Right forelimb (tissue), 1 donor: ENCODE measurements at places on chromosomes 3 and 15.

DNA sequence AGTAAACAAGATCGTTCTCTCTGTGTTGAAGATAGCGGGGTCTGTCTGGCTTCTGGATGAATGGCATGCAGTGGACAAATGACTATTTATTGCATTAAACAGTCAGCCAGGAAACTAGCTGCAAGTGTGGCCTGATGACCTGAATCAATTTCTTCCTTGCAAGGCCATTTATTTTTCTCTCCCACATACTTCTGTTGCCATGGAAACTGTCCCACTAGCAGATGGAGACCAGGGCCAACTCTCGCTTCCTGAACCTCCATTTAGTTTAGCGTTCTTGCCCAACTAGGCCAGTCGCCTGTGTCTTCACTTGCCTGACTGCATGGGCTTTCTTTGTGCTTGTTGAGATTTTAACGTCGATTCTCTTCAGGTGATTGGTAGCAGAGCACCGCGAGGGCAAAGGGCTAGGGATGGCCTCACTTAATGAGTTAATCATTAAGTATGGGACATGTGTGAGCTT is 27.6 kb downstream of the LMCD1 start:
- no peak for DNase-seq

GRCh38 chr15:48176112-48176511 is 2.0 kb downstream of the MYEF2 start:
- DNase-seq: no peak

DNA sequence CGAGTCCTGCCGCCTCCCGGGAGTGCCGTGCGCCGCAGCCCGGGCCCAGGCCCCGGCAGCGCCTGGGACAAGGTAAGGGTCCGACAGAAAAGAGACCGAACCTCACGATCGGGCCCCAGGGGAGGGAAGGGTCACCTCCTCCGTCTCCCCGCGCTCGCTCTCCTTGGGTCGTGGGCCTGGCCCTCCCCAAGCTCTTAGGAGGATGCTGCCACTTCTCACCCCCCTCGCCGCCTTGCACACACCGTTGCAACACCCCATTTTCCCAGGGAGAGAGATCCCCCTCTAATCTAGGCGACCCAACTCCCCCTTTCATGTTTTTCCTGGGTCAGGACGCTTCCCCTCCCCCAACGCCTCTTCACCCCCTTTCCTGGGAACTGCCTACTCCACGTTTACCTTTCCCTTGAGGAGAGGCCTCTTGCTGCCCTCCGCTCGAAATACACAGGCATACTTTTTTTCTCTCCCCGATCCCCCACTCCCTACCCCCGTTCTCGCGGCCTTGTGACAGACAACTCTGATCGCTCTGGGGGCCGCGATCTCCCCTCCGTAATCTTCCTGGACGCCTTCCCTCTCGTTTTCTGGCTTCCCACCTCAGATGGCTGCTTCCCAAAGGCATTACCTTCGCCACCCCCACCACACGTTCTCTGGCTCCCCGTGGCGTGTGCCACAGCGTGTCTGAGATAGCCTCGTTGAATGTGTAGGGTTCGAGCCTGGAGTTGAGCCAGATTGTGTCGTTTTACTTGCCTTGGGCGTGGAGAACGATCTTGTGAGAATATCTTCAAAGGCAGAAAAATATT is 688 bp downstream of the SETD5 start:
- DNase-seq: peak; percentile 75

DNA sequence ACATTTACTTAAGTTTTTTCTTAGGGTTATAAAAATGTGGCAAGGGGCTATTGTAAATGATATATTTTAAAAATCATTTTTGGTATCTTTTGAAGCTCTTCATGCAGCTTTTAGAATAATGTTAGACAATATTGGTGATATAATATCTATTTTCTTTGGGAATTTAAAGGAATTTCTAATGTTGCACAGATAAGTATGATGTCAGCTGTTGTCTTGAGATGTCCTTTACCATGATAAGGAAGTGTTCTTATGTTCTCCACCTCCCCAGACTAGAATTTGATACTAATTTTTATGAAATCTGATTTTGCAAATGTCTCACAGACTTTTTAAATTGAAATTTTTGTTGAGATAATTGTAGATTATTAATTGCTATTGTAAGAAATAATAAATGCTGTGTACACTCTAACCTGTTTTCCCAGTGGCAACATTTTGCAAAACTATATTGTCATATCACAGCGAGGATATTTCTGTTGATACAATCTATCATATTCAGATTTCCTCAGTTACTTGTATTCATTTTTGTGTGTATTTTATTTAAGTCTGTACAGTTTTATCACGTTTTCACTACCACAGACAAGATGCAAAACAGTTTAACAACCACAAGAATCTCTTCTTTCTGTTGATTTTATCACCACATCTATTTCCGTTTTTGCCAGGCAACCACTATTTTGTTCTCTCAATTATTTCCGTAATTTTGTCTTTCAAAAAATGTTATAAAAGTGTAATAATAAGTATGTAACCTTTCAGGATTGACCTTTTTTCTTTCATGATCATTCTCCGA is 55.4 kb downstream of the SPRED1 start:
- DNase-seq: no peak

DNA sequence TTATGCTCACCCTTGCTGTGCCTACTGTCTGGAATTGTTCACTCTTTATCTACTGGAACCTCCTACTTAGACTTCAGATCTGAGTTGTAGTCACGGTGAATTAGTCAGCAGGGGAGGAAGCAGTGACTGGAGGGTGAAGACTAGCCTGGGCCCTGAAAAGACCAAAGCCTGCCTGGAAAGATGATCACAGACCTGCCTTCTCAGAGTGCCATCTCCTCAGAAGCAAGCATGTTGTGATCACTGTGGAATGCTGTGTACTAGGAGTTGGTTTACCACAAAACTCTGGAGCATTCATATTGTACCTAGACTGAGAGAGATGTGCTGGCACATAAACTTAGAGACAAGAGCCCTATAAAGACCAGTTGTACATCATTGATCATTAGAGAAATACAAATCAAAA is 100.7 kb upstream of the SCN10A start:
- DNase-seq: no peak

- peak; percentile 53 for DNase-seq
Measured at GRCh38 chr15:57235873-57236272, 140.4 kb upstream of the CGNL1 start.

- DNase-seq: no peak
Measured at GRCh38 chr3:122668930-122669730, 11.5 kb upstream of the PARP14 start.

DNA sequence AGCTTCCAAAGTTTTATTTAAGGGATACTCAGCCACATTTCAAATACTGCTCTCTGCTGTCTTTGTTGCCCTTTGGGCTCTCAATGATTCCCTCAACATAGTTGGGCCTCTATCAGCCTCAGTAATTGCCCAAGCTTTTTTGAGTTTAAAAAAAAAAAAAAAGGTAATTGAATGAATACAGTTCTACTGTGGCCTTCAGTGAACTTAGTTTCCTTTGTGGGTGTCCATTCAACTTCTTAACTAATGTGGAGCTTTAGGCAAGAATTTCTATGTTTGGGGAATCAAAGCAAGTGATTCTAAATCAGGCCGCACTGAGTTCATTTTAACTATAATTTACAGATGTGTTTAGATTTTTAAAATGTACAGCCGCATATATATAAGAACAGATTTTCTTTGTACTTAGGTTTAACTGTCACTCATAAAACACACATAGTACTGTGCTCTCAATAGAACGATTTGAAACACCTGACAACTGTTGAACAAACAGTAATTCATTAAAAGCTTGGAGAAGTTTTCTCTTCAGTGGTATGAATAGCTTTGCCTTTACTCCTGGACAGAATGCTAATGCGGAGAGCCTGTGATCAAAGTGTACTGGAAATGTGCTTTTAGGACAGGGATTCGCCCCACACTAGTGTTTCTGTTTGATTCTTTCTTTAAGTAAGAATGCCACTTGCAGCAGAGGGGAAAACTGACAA is 844.9 kb upstream of the SEMA6D start:
- no peak for DNase-seq

DNA sequence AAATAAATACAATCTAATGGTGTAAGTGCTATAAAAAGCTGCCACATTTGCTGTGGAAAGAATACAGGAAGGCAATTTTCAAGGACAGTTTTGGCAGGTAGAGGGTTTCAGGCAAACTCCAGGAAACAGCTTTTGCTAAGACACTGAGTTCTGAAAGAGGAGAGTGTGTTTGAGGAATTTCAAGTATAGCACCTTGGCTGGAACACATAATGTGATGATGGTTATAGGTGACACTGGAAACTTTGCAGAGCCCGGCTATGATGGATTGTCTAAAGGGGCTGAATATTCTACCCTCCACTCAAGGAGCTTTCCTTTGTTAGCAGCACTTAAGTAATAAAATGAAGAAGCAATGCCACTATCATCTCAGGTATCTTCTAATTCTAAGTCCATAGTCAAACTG is 209.4 kb upstream of the TGFBR2 start:
- DNase-seq: no peak

DNA sequence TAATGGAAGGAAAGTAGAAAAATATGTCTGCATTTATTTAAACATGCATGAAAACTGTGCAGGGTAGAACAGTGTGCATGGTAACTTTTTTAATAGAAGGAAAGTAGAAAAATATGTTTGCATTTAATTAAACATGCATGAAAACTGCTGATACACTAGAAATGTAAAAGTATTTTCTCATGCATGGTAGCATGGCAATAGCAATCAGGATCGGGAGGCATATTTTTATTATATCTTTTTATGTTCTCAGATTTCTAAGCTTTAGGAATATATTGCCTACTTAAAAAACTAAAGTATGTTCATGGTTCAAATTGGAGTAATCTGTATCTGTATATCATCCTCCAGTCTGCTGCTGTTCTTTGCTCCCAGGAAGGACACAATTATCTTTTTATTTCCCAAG is 1468.9 kb upstream of the GBE1 start:
- no peak for DNase-seq

- DNase-seq: no peak
Measured at GRCh38 chr3:74009961-74010844, 385.5 kb upstream of the PDZRN3 start.

DNA sequence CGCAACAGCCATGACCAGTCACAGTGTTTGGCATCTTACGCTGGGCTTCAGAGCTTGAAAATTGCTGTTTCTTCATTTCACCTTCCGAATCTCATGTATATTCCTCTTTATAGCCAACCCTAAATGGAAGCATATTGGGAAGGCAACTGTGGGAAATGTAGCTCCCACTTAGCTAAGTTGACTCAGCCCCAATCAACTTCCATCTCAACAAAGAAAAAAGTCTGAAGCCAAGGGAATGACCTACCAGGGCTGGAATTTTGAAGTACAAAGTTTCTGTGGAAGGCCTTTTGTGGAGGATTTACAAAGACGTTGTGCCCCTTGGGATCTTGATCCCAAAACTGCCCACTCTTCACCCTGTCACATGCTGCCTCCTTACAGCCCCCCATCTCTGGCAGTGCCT is 85.2 kb upstream of the OXTR start:
- no peak for DNase-seq

GRCh38 chr3:55367384-55367783 is 119.7 kb downstream of the WNT5A start:
- no peak for DNase-seq

GRCh38 chr15:51758645-51759044 is 7.2 kb downstream of the TMOD2 start:
- DNase-seq: peak; percentile 55

DNA sequence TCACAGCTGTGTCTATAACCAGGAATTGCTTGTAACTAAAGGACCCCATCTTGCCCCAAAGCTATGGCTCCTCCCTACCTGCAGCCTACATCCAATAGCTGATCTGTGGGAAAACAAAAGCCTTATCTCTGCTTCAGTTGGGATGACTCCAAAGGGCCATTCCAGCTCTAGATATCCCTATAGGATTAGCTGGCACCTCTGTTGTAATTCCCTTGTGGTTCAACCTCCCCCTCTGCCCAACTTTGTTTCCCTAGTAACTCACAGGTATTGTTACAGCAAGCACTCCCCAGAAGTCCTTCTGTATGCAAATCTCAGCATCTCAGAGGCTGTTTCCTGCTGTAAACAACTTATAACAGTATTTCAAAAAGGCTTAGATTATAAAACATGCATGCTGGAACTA is 478.6 kb downstream of the AGBL1 start:
- DNase-seq: no peak

DNA sequence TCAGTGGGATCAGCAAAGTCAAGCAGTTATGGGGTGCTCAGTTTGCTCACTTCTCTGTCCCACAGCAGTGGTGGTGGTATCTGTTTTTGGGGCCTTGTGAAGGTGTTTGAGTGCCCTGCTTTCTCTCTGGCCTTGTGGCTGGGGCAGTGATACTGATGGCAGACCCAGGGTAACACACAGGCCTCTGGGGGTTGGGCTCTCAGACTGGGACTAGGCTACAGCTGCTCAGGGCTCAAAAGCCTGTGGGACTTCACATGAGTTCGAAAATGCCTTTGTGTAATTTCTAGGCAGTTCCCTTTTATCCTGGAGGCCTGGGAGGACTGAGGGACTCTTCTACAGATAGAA is 75.3 kb downstream of the STXBP5L start:
- no peak for DNase-seq

- DNase-seq: no peak
Measured at GRCh38 chr15:77709135-77709886, 76.6 kb upstream of the LINGO1 start.

GRCh38 chr3:23537101-23537551 is 268.6 kb upstream of the UBE2E1 start:
- no peak for DNase-seq

DNA sequence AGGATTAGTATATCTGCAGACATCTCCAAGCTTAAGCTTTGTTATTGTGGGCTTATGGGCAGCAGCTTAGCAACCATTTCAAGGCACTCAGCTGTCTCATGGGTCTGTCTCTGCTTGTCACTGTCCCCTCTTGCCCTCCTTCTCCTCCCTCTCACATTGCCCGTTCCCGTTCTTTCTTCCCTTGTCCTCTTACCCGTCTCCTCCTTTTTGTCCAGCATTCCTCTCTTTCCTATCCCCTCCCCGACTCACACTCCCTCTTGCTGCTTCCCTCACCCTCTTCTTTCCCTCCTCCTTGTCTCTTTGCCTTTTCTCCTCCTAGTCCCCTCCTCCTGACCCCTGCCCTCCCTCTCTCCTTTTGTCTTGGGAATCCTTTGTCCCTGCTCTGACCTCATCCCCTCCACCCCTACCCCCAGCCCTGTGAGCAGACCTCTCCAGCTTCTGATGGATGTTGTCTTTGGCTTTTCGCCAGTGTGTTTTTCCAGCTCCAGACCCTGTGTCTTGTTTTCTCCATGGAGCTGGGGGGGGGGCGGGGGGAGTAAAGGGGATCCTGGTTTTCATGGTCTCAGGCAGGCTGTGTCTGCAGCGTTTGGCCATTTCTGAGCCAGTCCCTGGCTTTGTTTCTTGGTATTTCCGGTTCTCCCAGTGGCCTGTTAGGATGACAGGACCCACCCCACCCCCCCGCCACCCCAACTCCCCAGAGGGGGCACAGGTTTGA is 47.9 kb upstream of the TRAK1 start:
- DNase-seq: peak; percentile 83

- DNase-seq: no peak
Measured at GRCh38 chr3:140273542-140274195, 338.7 kb downstream of the CLSTN2 start.

- no peak for DNase-seq
Measured at GRCh38 chr15:81812456-81812855, 233.4 kb downstream of the MEX3B start.

DNA sequence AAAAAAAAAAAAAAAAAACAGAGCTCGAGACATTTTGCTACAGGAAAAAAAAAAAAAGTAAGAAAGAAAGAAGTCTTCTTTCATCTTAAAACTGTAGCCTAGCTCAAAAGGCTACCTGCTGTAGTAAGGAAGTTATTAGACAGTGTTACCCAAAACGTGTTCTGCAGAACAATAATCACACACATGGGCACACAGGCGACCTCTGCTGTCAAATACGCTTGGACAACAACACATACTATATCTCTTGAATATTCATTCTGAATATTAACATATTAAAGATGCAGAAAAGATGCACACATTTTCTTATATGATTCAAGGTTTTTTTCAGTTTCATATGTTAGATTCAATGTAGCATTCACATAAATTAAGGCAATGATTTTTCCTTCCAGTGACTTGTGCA is 215.8 kb downstream of the ROBO1 start:
- no peak for DNase-seq
